ENCODE measurements at places on chromosomes 2 and 18.

DNA sequence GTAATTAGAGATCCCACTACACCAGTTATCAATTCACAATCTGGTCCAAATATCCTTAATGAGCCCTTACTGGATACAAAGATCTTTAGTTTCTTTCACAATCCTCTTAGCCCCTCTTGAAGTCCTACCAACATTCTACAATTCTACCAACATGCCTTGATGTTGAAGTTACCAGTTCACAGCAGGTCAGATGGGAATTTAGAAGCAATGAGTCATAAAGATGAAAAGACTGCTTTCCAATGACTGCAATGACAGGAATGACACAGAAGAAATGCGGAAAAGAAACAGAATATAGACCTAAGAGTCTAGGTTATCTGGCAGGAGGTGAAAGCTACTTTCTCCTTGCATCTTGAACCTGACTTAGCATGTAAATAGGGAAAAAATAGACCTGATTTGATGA, 24.5 kb downstream of the RTTN start:
- DNase-seq = peak; percentile 49

- DNase-seq = no peak
Measured at GRCh38 chr2:53660886-53661285, 106.7 kb upstream of the CHAC2 start.

DNA sequence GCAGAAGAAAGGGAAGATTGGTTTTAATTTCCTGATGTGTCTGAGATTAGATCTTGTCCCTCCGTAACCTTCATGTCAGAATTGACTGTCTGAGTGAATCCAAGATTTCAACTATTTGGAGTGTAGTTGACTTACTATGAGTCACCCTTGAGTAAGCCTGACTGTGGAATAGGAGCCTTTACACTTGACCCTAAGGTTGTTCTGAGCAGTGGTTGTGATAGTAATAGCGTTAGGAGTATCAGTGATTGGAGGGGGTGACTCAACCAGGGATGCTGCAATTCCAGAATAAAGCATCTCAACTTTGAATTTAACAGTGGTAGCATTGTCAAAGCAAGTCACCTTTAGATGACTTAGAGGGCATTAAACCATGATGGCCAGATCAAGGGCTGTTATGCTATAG, 979.5 kb upstream of the FAM98A start:
- DNase-seq = no peak

DNA sequence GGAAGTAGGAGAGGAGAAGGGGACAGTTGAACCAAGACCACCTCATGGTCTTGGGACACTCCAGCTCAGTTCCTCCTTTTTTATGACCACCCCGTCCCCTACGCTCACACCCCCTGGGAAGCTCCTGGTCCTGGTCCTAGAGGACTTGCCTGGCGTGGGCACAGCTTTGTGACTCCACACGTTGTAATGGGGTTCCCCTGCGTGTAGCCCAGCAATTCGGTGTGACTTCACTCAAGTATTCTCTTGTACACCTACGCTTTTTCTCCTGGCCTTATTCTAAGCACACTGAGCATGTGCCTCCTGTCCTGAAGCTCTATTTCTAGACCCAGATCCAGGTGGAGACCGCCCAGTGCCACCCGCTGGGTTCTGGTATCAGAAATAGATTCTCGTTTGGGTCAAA, 36.1 kb upstream of the B3GNT7 start:
- no peak for DNase-seq

DNA sequence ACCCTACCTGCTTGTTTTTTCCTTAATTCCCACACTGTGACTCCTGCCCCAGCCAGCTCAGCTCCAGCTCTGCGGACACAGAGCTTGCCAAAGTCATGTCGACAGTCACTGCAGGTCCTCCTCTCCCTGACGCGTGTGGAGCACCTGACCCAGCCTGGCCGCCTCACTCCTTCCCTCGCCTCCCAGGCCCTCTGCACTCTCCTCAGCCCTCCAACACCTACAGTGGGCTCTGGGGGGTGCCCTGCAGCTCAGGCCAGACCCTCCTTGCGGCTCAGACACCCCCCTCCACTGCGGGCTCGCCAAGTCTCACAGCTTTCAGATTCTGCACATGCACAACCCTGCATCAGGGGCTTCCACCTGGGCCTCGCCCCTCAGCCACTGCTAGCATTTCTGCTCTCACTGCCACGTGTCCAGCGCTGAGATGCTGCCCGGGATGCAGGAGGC, 68.3 kb downstream of the NDUFA10 start:
- no peak for DNase-seq
